ENCODE measurements at places on chromosomes 1 and 21.

DNA sequence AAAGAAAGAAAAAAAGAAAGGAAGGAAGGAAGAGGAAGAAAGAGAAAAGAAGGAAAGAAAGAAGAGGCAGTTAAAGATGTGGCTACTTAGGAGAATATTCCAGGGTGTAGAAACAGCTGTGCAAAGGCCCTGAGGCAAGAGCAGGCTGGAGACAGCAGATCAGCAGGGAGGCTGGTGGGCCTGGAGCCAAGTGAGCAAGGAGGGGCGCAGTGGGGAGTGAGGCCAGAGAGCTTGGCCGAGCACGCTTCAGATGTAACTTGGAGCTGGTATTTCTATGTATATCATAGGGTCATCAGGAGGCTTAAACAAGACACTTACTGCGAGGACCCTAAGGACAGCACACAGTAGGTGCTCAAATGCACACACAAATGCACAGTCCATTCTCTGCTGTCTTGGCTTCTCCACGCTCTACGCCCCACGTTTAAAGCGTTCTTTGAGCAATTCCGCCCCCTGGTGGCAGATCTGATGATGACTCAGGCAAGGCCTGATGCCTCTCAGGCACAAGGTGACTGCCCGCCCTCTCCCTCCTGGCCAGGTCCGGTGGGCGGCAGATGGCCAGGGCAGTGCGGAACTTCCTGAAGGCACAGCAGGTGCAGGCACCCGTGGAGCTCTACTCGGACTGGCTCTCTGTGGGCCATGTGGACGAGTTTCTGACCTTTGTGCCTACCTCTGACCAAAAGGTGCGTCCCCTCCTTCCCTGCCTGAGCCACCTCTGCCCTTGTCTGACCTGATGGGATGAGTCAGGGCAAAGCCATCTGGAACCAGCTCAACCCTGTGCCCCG is 11.9 kb upstream of the PADI3 start:
- peak; percentile 84 for DNase-seq

DNA sequence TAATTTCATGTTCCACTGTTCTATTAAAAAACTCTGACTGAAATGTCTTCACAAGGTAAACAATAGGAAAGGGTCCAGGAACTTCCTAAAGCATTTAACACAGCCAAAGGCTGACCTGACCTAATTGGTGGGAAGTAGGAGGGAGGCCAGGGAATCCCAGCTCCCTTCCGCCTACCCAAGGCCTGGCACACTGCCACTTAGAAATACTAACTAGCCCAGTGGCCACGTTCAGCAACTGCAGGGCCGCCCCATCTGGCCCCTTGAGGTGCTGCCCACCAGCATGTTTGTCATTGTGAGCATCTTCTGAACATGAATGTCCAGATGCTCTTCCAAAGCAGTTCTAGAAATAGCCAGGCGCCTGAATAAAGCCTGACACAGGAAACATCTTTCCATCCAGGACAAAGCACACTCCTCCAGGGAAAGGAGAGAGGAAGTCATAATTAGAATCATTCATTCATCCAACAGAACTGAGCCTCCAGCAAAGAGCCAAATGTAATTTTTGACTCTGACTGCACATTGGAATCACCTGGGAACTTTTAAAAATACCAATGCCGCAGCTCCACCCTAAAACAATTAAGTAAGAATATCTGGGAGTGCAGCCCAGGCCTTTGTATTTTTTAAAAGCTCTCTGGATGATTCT is 44.6 kb upstream of the BCL9 start:
- no peak for DNase-seq

- DNase-seq: peak; percentile 91
Measured at GRCh38 chr1:39898648-39899603, 2.8 kb downstream of the MYCL start.

DNA sequence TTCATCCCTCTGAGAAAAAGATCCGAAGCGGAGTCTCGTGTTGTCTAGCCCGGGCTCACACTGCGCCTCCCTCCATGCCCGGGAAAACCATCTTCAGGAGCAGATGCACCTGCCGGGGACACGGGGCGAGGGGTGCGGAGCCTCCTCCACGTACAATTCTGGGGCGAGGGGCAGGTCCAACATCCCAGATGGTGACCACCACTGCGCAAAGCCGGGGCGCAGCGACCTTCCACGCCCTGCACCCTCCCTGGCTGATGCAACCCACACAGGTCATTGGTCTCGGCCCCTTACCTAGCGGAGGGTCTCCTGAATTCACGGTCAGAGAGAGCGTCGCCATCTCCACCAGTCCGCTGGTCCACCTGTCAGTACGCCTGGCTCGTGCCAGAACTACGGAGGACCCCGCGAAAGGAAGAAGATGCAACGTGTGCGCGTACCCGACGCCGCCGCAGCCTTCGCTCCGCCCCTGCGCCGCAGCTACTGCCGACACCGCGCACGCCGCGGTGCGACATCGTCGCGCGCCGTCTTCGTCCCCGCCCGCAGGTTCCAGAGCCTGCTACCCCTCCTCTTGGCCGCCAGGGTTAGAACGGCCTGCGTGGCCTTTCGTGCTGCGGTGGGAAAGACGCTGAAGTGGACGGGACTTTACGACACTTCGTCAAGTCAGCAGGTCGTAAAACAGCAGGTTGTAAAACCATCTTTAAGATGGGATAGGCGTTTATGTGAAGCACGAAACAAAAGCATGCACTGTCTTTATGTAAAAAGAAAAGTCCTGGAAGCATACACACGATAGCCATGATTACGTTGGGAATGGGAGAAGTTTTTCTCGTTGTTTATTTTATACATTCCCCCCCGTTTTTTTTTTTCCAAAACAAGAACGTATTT is at the start of gene EPRS1:
Gene EPRS1 (minus strand): TSS at position 454 of the 879 bp plus-strand sequence. CDS start 117 bp downstream, at position 337.
- peak; percentile 96 for DNase-seq

GRCh38 chr1:186897008-186897407 is 68.3 kb downstream of the PLA2G4A start:
- DNase-seq: no peak

DNA sequence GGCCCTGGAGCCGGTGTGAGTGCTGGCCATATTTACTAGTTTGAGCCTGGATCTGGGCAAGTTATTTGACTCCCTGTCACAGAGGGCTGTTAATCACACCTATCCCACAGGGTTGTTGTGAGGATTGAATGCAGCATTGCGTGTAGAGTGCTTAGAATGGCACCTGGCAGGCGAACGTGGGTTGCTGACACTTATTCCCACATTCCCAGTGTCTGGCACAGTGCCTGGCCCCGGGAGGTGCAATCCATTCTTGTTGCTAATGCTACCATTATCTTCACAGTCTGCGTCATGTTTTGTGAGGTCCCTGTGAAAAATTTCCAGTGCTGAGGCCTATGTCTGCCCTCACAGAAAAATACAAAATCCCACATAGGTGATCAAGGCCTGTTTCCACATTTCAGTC is 66.1 kb downstream of the CD2 start:
- no peak for DNase-seq
